ENCODE measurements at places on chromosomes 12 and 14. TPM values are rescaled to one million over a fixed set of nuclear protein-coding genes. Genes with fewer than 3 reads are reported as not detected.

The DAO gene
- total RNA-seq = not detected

The A2M gene
- total RNA-seq = 1,118 TPM

The ABCC9 gene
- 19.6 TPM for total RNA-seq

The MFAP5 gene
- total RNA-seq = 158 TPM

The AQP2 gene
- not detected for total RNA-seq

DNA sequence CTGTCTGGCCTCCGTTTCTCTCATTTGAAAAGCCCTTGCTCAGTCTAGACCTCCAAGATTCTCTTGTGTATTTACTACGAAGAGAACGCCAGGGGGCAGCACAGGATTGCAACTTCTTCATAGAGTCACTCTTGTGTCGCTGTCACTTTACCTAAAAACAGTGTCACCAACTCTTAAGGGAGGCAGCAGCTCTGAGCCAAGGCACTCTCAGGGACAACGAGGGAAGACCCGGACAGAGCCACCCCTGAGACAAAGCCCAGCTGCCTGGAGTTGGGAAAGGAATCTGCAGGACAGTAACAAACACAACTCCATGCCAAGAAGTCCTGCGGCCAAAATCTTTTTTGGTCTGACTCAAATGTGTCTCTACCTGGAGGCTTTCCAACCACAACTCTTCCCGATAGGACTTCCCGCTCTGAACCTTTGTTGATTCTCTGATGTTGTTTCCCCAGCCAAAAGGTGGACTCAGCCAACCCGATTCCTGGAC is 9.6 kb upstream of the RPAP3 start:
- H3K4me3 ChIP-seq = peak overlapping the region; percentile 42
- peaks cover 17% of the 10 kb centered on the region for H3K4me1 ChIP-seq
- no peaks in the 10 kb centered on the region for H3K36me3 ChIP-seq

DNA sequence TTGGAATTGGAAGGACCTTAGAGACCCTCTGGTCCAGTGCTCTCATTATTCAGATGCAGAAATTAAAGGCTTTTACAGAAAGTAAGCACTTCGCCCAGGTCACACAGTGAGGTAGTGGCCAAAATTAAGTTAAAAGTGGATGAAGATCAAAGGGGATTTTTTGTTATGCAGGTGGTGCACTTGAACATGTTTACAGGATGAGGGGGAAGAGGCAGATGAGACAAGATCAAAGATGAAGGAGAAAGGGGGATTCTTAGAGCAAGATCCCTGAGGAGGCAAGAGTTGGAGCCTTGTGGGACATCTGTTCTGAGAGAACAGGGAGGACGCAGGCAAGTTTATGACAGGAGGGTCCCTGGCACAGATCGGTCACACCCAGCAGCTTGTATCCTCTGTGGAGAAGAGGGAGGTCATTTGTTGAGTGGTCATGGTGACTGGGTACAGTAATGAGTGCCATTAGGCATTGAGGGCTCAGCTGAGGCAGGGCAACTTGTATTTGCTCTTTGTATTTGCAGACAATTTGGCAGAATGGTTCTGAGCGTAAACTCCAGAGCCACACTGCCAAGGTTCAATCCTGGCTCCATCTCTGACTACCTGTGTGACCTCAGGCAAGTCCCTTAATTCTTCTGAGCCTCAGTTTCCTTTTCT is 84.0 kb downstream of the BORCS5 start:
- H3K4me1 ChIP-seq = peaks cover 42% of the 10 kb centered on the region
- no peak overlapping the region for H3K4me3 ChIP-seq
- no peaks in the 10 kb centered on the region for H3K36me3 ChIP-seq
- DNase-seq = no peak
- H3K27ac ChIP-seq = peak overlapping the region; percentile 82

GRCh38 chr12:128825835-128826234 is 2.1 kb upstream of the SLC15A4 start:
- no peak overlapping the region for H3K27ac ChIP-seq

DNA sequence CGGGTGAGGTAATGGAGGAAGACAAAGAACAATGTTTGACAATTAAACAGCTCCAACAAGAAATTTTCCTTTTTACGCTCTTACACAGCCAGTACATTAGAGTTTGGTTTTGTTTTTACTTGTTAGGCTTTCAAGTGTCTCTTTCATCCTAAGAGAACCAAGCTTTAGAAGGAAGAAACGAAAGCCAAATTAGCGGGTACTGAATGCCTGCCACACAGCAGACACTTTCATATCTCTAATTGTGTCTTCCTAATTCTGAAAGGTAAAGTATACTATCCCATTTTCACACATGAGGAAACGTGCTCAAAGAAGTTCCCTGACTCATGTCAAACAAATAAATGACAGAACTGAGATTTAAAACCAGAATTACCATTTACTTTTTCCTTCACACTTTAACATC is 65.0 kb downstream of the CDK17 start:
- H3K27me3 ChIP-seq = no peaks in the 10 kb centered on the region
- no peaks in the 10 kb centered on the region for H3K4me1 ChIP-seq
- no peak overlapping the region for H3K27ac ChIP-seq
- DNase-seq = no peak
- H3K4me3 ChIP-seq = no peak overlapping the region

GRCh38 chr14:100031506-100032281 is 33.5 kb upstream of the EVL start:
- H3K27me3 ChIP-seq = no peaks in the 10 kb centered on the region
- H3K4me3 ChIP-seq = peak overlapping the region; percentile 52
- no peaks in the 10 kb centered on the region for H3K36me3 ChIP-seq

DNA sequence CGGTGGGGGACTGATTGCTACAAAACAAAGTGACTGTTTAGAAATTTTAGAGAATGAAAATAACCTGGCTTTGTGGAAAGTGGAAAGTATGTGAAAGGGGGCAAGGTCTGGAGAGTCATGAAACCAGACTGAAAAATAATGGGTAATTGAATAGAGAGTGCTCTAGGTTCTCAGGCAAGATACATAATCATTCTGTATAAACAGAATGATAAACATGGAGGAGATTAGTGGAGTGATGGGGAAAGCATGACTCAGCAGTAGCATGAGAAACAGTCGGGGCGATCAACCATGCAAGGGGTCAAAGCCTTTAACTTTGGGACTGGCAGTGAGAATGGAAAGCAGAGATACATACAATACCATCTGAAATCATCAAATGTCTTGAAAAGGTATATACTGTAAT is 332.5 kb downstream of the CCER1 start:
- no peak overlapping the region for H3K27ac ChIP-seq
- no peaks in the 10 kb centered on the region for H3K4me1 ChIP-seq
- H3K27me3 ChIP-seq = no peaks in the 10 kb centered on the region
- no peak for DNase-seq

- no peaks in the 10 kb centered on the region for H3K27me3 ChIP-seq
- no peak overlapping the region for H3K27ac ChIP-seq
- no peak for DNase-seq
- H3K4me1 ChIP-seq = peaks cover 16% of the 10 kb centered on the region
These were observed 166.7 kb upstream of the E2F7 start for GRCh38 chr12:77232045-77232444.

GRCh38 chr14:33435911-33436689 is 497.4 kb downstream of the NPAS3 start:
- no peaks in the 10 kb centered on the region for H3K4me1 ChIP-seq
- no peaks in the 10 kb centered on the region for H3K36me3 ChIP-seq
- H3K27ac ChIP-seq = no peak overlapping the region

GRCh38 chr12:123232472-123232806 is 502 bp downstream of the MPHOSPH9 start:
- peaks cover 16% of the 10 kb centered on the region for H3K4me1 ChIP-seq
- peak overlapping the region; percentile 93 for H3K4me3 ChIP-seq
- H3K36me3 ChIP-seq = no peaks in the 10 kb centered on the region
- H3K27me3 ChIP-seq = no peaks in the 10 kb centered on the region
- H3K27ac ChIP-seq = peak overlapping the region; percentile 74
- no peak for DNase-seq

- peak overlapping the region; percentile 74 for H3K4me3 ChIP-seq
- no peaks in the 10 kb centered on the region for H3K36me3 ChIP-seq
- no peaks in the 10 kb centered on the region for H3K27me3 ChIP-seq
- H3K4me1 ChIP-seq = peaks cover 27% of the 10 kb centered on the region
- no peak for DNase-seq
These were observed 467 bp downstream of the KCNK13 start for GRCh38 chr14:90062127-90062794.

- DNase-seq = no peak
- no peaks in the 10 kb centered on the region for H3K36me3 ChIP-seq
- H3K4me1 ChIP-seq = peaks cover 13% of the 10 kb centered on the region
- no peaks in the 10 kb centered on the region for H3K27me3 ChIP-seq
- no peak overlapping the region for H3K4me3 ChIP-seq
These were observed 222.8 kb upstream of the NUDT4 start for GRCh38 chr12:93154753-93155480.

GRCh38 chr12:54991161-54991990 is 6.8 kb upstream of the TESPA1 start:
- H3K27me3 ChIP-seq = no peaks in the 10 kb centered on the region
- no peaks in the 10 kb centered on the region for H3K36me3 ChIP-seq
- H3K4me3 ChIP-seq = no peak overlapping the region
- no peaks in the 10 kb centered on the region for H3K4me1 ChIP-seq

DNA sequence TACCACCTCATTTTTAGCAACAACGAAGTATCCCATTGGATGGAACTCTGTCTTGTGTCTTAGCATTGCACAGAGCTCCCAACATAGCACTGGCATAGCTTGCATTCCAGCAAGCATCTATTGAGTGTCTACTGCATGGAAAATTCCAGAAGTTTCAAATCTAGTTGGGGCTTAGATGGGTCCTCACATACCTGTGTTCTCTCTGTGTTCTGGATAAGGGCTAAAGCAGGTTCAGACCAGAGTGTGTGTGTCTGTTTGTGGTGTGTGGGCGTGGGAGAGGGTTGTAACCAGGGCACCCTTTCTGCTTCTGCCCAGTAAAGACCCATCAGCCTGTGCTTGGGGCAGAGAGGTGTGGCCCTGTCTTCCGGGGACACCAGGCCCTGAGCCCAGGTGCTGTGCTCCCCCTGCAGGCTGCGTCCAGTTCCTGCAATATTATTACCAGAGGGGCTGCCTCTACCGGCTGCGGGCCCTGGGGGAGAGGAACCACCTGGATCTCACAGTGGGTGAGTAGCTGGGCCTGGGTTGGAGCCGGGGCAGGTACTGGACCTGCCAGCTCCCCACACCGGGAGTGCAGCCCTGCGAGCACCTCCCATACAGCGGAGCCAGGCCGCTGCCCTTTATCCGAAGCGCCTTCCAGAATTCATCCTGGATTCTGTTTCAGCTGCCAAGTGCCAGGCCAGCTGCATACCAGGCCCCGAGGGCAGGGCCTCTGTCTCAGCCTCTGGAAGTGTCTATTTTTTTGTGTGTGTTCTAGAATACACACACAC is 20.3 kb downstream of the RHOF start:
- no peaks in the 10 kb centered on the region for H3K27me3 ChIP-seq
- peak overlapping the region; percentile 44 for H3K4me3 ChIP-seq
- DNase-seq = no peak
- H3K36me3 ChIP-seq = no peaks in the 10 kb centered on the region

DNA sequence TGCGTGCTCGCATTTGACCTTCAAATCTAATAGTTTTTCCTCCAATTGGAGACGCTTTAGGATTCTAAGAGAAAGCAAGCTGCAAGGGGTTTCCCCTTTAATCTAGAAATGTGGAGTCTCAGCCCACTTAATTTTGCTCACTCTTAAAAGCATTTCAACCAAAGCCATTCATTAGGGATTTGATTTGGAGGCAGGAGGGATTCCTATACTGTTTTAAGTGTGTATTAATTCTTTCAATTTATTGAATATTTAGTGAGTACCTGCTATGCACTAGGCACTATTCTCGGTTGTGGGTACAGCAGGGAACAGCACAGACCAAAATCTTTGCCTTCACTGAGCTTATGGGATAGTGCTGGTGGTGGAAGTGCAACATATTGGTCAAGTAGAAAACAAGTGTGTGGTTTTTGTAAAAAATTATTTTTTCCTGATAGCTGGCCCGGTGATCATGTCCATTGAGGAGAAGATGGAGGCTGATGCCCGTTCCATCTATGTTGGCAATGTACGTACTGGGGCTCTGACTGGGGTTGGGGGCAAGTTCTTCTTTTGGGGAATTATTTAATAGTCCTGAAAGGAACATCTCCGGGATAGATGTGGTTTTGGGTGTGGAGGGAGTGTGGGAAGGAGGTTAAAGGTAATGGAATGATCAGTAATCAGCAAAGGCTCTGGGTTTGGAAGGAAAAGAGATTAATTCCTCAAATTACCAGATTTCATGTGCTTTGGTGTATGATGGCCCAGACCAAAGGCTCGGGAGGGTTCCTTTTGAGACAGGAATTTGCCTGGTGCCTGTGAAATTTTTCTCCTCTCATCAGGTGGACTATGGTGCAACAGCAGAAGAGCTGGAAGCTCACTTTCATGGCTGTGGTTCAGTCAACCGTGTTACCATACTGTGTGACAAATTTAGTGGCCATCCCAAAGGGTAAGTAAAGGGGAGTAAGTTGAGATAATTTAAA is 1.6 kb downstream of the PABPN1 start:
- H3K36me3 ChIP-seq = peaks cover 19% of the 10 kb centered on the region
- no peak for DNase-seq
- peak overlapping the region; percentile 95 for H3K4me3 ChIP-seq
- peaks cover 18% of the 10 kb centered on the region for H3K4me1 ChIP-seq
- peak overlapping the region; percentile 93 for H3K27ac ChIP-seq

DNA sequence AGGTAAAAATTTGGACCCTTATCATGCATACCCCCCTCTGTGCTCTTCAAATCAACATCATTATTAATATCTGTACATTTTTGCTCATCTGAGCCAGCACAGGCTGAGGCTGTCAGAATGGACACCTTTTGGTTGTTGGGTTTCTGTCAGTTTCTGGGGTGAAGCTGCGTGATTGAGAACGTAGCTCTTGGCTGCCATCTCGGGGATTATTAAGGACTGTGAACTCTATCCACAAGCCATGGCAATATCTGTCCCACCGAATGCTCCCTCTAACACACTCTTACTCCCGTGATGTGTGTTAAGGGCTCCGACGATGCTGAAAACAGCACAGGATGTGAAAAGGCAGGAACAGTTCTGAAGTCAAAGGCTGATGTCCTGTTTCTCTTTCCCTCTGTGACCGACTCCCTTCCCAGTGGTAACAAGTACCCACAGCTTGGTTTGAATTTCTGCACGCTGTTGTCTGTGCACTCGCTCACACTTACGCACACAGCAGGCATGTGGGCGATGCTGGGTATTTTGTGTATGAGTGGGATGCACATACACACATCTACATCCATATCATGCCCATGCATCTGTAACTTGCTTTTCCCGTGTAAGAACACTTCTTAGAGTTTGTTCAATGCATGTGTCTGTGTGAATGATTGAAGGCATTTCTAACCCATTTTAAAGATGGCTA is 405.6 kb downstream of the TMEM121 start:
- H3K4me3 ChIP-seq = no peak overlapping the region
- no peaks in the 10 kb centered on the region for H3K36me3 ChIP-seq
- H3K27ac ChIP-seq = no peak overlapping the region
- H3K4me1 ChIP-seq = no peaks in the 10 kb centered on the region
